NCI-H460 (cell line): ENCODE measurements at places on chromosomes 2 and 18. TPM values are rescaled to one million over a fixed set of nuclear protein-coding genes. Genes with fewer than 3 reads are reported as not detected.

GRCh38 chr18:58780045-58780444 is 84.6 kb upstream of the ZNF532 start:
- no peak for DNase-seq

- DNase-seq = no peak
Observed at GRCh38 chr18:43022874-43023273, 92.6 kb downstream of the RIT2 start.

DNA sequence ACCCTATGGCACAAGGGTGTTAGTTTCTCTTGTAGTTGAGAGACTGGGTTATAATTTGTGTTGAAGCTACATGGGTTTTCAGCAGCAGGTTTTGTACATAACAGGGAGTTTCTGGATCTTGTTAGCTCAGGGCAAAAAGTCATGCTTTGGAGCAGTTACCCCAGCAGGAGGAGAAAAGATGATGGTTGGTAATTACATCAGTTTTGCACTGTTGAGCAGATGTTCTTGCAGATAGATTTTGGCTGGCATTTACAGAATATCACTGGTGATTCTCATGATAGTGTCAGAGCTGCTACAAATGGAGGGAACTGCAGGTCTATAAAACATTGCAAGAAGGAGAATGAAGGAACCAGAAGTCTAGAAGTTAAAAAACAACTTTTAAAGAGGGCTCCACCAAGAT is 215.2 kb upstream of the ATP5MC3 start:
- no peak for DNase-seq

DNA sequence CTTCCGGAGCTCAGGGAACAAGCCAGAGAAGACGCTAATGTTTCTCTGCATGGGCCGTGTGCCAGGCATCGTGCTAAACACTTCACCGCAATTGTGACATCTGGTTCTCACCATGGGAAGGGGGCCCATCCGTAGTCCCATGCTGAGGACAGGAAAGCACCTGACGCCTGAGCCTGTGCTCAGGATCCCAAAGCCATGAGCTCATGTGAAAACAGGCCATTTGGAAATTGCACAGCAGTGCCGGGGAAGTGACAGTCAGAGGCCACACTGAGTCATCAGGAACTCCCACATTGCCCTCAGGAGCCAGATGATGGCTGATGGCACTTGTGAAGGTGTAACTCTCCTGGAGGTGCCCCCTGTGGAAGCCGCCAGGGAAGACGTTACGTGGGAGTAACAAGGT is 141.0 kb downstream of the INHBB start:
- no peak for DNase-seq

The CHRND gene
- 0.05 TPM in 1 of 2 replicates, not detected in the other for total RNA-seq

The ARHGAP28 gene
- total RNA-seq = 0.94 and 1.6 TPM in 2 replicates

The IL36B gene
- total RNA-seq = not detected in 2 replicates

- DNase-seq = no peak
Observed at GRCh38 chr2:241966647-241967466, 97.3 kb downstream of the RTP5 start.

DNA sequence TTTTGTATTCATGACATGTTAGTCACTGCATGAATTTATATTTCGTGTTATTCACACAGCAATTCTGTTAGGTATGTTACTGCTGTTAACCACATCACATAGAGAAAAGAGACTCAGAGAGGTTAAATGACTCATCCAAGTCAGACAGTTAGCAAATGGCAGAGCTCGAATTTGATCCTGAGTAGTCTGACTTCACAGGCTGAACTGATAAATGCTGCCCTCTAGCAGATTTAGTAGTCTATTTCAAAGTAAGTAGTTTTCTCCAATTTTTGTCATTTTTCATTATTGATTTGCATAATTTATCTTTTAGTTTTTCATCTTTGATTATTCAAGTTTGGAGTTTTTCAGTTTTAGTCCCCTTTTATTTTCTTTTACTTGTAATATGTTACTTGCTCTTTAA is 58.3 kb downstream of the WDR7 start:
- peak; percentile 44 for DNase-seq

DNA sequence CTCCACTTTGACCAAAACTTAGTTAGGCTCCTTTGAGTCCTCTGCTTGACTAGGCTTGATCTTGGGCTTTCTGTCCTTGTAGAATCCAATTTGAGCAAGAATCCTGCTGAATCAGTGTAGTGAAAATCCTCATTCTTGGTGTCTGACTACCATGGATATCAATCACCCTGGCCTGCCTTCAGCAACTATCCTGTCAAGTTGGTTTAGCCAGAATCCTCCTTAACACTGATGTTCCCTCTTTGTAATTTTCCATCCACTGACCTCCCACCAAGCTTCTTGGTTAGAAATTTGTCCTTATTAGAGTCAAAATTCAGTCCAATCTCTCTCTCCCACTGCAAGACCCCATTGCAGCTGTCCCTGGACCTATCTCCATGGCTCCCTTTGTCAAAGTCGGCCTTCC is 494 bp upstream of the RBM45 start:
- no peak for DNase-seq

DNA sequence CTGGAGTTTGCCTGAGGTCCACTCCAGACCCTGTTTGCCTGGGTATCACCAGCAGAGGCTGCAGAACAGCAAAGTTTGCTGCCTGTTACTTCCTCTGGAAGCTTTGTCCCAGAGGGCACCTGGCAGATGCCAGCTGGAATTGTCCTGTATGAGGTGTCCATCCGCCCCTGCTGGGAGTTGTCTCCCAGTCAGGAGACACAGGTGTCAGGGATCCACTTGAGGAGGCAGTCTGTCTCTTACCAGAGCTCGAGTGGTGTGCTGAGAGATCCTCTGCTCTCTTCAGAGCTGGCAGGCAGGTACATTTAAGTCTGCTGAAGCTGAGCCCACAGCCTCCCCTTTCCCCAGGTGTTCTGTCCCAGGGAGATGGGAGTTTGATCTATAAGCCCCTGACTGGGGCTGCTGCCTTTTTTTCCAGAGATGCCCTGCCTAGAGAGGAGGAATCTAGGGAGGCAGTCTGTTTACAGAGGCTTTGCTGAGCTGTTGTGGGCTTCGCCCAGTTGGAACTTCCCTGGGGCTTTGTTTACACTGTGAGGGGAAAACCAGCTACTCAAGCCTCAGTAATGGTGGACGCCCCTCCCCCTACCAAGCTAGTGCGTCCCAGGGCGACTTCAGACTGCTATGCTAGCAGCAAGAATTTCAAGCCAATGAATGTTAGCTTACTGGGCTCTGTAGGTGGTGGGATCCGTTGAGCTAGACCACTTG is 34.7 kb downstream of the TFPI start:
- DNase-seq = no peak

The ERMN gene
- total RNA-seq = not detected in 2 replicates

The C2orf76 gene
- total RNA-seq = 21.8 and 24.0 TPM in 2 replicates

The CD8B2 gene
- total RNA-seq = not detected in 2 replicates

DNA sequence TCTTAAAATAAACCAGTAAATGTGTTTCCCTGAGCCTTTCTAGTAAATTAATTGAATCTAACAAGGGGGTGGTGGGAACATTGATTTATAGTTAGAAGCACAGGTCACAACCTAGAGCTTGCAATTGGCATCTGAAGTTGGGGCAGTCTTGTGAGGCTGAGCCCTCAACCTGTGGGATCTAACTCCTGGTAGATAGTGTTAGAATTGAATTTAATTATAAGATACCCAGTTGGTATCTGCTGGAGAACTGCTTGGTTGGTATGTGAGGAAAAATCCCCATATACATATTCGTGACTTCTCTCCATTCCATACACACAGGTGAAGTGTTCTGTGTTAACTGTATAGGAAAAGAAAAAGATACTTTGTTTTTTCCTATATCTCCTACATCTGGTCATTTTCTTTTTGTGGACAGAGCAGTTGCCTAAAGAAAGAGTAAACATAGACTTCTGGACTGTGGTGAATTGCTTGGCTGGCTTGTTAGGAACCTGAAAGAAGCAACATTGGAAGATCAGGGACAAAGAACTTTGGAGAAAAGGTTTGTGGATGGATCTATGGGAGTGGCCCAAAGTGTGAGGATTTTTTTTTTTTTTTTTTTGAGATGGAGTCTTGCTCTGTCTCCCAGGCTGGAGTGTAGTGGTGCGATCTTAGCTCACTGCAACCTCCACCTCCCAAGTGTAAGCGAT is 36.7 kb downstream of the THNSL2 start:
- DNase-seq = no peak

- DNase-seq = peak; percentile 50
Observed at GRCh38 chr2:209476367-209477208, 52.7 kb downstream of the MAP2 start.

- peak; percentile 27 for DNase-seq
Observed at GRCh38 chr2:74267068-74267467, 68.7 kb downstream of the MTHFD2 start.

GRCh38 chr2:35347561-35347960 is 1008.0 kb upstream of the CRIM1 start:
- DNase-seq = no peak

GRCh38 chr2:126891681-126892500 is 6.8 kb upstream of the TEX51 start:
- DNase-seq = no peak

DNA sequence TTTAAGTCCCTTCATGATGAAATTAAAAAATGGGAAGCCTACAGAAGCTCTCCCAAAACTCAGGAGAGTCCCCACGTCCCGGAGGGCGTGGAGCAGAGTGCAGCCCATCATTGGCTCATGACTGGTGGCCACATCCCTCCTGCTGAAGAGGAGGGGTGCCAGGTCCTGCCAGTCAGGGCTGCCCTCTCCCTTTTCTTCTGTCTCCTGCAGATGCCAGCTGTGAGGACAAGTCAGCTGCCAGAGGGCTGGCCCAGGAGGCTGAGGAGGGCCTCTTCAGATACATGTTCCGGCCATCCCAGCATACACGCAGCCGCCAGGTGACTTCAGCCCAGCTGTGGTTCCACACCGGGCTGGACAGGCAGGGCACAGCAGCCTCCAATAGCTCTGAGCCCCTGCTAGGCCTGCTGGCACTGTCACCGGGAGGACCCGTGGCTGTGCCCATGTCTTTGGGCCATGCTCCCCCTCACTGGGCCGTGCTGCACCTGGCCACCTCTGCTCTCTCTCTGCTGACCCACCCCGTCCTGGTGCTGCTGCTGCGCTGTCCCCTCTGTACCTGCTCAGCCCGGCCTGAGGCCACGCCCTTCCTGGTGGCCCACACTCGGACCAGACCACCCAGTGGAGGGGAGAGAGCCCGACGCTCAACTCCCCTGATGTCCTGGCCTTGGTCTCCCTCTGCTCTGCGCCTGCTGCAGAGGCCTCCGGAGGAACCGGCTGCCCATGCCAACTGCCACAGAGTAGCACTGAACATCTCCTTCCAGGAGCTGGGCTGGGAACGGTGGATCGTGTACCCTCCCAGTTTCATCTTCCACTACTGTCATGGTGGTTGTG is 2.6 kb downstream of the INHA start:
- DNase-seq = no peak

DNA sequence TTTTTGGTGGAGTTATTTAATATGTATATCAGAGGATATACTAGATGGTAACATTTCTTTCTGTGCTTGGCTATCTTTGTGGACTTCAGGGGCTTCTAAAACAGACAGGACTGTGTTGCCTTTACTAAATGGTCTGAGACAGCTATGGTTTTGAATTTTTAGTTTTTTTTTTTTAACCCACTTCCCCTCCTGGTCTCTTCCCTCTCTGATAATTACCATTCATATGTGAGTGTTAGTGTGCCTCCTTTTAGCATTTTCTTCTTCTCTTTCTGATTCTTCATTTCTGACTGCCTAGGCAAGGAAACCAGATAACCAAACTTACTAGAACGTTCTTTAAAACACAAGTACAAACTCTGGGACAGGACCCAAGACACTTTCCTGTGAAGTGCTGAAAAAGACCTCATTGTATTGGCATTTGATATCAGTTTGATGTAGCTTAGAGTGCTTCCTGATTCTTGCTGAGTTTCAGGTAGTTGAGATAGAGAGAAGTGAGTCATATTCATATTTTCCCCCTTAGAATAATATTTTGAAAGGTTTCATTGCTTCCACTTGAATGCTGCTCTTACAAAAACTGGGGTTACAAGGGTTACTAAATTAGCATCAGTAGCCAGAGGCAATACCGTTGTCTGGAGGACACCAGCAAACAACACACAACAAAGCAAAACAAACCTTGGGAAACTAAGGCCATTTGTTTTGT is 52.7 kb downstream of the SMAD4 start:
- DNase-seq = no peak

- peak; percentile 75 for DNase-seq
Observed at GRCh38 chr2:190404487-190404886, 3.7 kb upstream of the MFSD6 start.

DNA sequence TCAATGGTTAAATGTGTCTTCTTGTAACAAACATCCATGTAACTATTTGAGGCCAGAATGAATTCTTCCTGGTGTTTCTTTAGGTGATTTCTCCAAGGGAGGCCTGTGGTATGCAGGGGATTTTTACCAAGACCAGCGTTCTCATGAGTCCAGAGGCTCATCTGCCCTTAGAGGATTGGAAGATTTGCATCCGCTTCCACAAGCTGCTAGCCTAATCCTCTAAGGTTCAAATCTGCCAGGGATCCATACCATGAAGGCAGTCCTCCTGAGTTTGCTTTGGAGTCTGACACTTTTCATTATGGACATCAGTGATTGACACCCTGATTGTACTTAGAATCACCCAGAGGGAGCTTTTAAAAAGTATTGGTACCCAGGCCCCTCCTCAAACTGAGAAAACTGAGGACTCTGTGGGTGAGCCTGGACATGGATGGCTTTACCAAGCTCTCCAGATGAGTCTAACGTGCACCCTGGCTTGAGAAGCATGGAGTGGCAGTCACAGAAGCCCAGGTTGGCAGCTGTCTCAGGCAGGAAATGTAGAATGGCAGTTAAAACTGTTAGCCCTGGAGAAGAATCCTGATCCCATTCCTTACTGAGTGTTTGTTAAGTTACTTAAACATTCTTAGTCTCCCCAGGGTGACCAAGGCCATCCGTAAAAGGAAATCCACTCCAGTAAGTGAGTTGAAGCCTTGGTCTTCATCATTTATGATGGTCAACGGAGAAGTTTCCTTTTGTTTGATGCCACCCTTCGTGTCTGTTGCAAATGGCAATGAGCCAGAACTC is 95.3 kb upstream of the RMDN2 start:
- DNase-seq = no peak

GRCh38 chr2:232504438-232504837 is 15.8 kb upstream of the PRSS56 start:
- DNase-seq = no peak

- DNase-seq = no peak
Observed at GRCh38 chr2:142217804-142218203, 87.0 kb upstream of the LRP1B start.

- no peak for DNase-seq
Observed at GRCh38 chr2:41723526-41723925, 324.3 kb upstream of the PKDCC start.

GRCh38 chr2:205972113-205972512 is 113.9 kb downstream of the INO80D start:
- no peak for DNase-seq

The PDE11A gene
- total RNA-seq = 0.07 TPM in 1 of 2 replicates, not detected in the other

GRCh38 chr2:32937602-32938448 is 8.9 kb upstream of the LTBP1 start:
- DNase-seq = no peak

DNA sequence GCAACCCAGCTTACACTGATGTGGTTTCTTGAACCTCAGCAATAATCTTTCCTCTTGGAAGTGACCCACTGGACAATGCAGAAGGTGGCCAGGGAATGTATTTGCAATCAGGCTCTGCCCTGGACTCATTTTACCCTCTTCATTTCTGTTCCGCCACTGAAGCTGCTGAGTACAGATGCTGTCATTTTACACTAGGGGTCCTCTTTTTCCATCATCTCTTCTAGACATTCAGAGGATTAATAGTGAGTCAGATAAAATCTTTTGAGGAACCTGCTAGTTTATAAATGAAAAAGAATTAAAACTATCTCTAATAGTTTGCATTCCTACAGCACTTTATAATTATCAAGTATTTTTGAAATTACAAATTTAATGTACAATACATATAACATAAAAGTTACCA is 87.9 kb upstream of the PNPT1 start:
- DNase-seq = no peak

GRCh38 chr2:117723888-117724434 is 90.5 kb upstream of the DDX18 start:
- DNase-seq = no peak
